ENCODE measurements at places on chromosomes 6 and 20.

DNA sequence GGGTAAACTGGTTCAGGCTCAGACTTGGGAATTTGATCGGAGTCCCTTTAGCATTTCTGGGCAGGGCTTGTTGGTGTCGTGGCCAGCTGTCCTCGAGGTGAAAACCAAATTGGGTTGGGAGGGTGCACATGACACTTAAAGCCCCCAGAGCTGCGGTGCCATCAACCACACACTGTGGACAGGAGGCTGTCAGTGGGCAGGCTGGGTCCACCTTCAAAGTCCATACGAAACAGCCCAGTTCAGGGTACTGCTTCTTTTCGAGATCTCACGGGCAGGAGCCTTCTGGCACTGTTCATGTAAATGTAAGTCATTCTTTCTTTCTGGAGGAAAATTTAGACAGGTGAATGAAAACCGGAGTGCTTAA, 7.0 kb downstream of the SYNJ2 start:
- no peak for DNase-seq

GRCh38 chr20:19757487-19758132, 448 bp upstream of the RIN2 start:
- DNase-seq: peak; percentile 95

DNA sequence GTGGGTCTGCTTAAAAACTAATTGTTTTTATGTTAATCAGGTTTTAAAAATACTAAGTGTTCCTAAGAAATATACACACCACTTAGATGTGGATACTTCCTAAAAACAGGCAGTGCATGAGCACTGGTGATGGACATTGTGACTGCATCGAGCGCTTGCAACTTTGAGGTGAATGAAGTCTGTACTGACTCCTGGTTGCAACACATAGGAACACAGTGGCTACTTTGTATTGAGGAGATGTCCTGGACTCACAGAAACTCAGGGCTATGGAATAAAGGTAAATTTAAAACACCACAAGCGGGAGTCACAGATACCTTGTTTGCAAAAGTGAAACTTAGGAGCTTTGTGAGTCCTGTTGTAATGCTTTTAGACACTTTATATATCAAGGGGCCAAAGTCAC, 55.6 kb upstream of the POLR1H start:
- DNase-seq: no peak

DNA sequence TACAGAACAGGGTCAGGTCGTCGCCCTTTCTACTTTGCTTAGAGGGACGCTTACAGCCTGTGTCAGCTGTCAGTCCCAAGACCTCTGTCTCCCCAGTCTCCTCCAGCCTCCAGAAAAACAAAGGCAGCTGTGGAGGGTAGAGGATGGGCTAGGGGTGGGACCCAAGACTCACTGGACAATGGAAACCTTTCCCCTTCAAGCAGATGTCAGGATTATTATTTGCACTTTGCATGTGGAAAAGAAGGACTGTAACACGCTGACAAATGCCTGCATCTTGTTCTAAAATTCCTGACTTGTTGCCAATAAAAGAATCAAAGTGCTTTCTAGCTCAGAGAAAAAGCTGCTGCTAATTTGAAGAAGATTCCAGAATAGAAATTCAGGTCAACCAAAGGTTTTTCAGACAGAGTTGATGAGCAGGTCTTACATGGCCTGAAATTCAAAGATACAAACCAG, 58.7 kb downstream of the SNX5 start:
- no peak for DNase-seq

DNA sequence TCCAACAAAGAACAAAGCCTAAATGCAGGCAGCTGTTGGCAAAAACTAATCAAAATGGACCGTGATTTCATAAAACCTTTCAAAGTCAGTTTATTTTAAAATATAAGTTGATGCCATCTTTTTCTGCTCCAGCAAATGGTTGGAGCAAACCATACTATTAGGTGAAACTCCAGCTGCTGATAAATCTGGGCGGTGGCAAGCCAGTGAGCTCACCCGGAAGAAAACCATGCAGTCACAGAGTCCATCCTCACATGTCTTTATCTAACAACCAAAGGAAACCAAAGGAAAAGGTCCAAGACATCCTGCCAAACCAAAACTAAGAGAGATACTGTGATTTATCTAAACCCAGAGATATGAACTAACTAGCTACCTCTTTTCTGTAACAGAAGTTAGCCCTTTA, 72.6 kb downstream of the HIVEP2 start:
- no peak for DNase-seq

DNA sequence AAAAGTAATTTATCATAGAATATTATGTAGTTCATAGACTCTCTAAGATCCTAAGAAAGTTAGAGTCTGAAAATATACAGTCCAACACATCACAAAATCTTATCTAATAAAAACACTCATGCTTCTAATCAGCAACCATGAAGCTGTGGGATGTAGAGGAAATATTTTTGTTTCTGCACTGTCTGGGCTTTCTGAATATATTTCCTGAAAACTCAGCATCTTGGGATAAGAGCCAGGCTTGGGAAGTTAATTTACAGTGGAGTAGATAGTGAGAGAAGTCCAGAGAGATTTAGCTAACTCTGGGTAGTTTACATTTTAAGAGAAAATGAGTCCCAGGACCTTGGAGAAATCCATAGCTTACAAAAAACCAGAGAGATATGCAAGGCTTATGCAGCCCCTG, 150.4 kb upstream of the BMP5 start:
- DNase-seq: no peak

DNA sequence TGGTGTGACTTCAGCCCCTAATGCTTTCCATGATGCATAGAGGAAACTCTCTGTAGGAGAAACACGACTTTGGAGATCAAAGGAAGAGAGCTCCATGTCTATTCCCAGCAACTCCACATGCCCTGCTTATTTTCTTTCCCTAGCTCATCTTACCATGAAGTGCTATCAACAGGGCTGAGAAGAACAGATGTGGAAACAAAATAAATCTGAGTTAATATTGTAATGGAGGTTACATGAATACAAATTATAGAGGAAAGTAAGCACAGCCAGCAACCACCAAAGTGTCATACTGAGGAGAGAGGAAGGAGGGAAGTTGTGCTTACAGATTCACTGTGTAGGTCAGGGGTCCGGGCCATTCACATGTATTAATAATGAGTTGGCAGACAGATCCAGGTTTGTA, 157.5 kb downstream of the RFPL4B start:
- DNase-seq: peak; percentile 2

GRCh38 chr20:7420345-7420744, 519.9 kb downstream of the HAO1 start:
- no peak for DNase-seq

DNA sequence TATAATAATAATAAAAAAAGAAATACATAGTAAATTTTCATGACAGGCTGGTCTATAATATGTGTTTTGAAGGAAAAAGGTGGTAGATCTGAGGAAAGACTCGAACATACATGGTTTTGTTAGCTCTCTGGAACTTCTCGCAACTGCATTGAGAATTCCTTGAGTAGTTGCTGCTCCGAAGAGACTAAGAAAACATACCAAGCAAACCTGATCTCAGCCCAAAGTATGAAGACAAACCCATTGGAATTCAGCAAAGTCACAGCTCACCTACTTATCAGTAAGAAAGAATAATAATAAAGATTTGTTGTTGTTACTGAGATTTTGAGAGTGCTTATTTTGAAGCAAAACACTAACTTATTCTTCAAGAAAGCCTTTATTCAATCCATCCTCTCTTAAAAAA, 1107.1 kb upstream of the EYS start:
- DNase-seq: no peak

GRCh38 chr6:151260205-151260604, 20.4 kb downstream of the AKAP12 start:
- no peak for DNase-seq

- no peak for DNase-seq
Measured at GRCh38 chr6:125562156-125562555, 187.3 kb upstream of the HEY2 start.

- no peak for DNase-seq
Measured at GRCh38 chr6:11854408-11855165, 76.0 kb upstream of the ADTRP start.

- DNase-seq: no peak
Measured at GRCh38 chr20:50369225-50370035, 140.8 kb upstream of the PTPN1 start.

DNA sequence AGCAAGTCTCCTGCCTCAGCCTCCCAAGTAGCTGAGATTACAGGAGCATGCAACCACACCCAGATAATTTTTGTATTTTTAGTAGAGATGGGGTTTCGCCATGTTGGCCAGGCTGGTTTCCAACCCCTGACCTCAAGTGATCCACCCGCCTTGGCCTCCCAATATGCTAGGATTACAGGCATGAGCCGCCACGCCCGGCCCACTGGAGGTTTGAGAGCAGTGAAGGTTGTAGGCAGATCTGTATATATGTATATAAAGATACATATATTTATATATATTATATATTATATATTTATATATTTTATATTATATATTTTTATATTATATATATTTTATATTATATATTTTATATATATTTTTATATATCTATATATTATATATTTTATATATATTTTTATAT, 38.2 kb upstream of the TTPAL start:
- DNase-seq: no peak

DNA sequence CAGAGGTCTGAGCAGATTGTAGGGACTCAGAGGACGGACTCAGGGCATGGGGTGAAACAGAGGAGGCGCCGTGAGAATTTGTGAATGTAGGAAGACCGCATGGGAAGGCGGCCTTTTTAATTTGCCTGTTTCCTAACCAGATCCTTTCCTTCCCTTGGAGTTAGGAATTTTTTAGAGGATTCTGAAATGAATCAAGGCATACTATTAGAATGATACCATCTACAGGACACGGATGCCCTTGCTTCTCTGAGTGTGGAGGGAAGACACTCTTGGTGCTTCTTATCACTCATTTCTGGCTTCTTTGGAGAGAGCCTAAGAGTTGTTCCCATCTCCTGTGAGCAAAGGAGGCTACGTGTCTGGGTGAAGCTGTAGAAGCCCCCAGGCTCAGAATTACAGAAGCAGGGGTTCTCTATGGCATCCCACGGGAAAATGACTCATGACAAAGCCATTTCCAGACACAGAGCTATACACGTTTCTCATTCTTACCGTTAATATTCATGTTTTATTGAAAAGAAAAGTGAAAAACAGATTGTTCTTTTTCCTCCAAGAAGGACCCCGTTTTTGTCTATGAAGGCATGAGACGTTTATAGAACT, 148.5 kb downstream of the EDN3 start:
- no peak for DNase-seq
